Sigmoid colon (tissue), 7 donors: ENCODE measurements at places on chromosomes 11 and 22. TPM values are rescaled to one million over a fixed set of nuclear protein-coding genes. Genes with fewer than 3 reads are reported as not detected.

PACS1 gene
- total RNA-seq: 16.3 TPM

MMP11 gene
- total RNA-seq: 9.7 TPM

NRIP3 gene
- total RNA-seq: 2.3 TPM

OR8A1 gene
- not detected for total RNA-seq

CCDC116 gene
- 0.36 TPM for total RNA-seq

GRCh38 chr11:84870486-84870885 is 756.7 kb downstream of the DLG2 start:
- H3K27ac ChIP-seq: no peak overlapping the region
- peaks cover 5% of the 10 kb centered on the region for H3K4me1 ChIP-seq
- no peaks in the 10 kb centered on the region for H3K36me3 ChIP-seq
- no peak for DNase-seq
- H3K4me3 ChIP-seq: no peak overlapping the region

DNA sequence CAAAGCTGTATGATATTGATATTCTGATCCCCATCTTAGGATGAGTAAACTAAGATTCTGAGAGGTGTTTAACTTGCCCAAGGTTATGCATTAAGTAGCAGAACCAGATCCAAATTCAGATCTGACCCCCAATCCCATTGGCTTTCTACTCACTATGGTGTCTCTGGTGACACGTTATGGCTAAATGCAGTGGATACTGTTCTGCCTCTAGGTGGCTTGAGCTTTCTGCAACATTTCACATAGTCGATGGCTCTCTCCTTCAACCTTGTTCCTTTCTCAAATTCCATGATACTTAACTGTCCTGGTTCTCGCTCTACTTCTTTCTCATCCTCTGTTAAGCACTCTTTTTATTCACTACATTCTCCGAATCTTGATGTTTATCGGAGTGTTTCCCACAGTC is 9.4 kb downstream of the C11orf97 start:
- no peak overlapping the region for H3K4me3 ChIP-seq
- H3K4me1 ChIP-seq: no peaks in the 10 kb centered on the region
- H3K27ac ChIP-seq: no peak overlapping the region
- DNase-seq: no peak
- H3K27me3 ChIP-seq: no peaks in the 10 kb centered on the region

DNA sequence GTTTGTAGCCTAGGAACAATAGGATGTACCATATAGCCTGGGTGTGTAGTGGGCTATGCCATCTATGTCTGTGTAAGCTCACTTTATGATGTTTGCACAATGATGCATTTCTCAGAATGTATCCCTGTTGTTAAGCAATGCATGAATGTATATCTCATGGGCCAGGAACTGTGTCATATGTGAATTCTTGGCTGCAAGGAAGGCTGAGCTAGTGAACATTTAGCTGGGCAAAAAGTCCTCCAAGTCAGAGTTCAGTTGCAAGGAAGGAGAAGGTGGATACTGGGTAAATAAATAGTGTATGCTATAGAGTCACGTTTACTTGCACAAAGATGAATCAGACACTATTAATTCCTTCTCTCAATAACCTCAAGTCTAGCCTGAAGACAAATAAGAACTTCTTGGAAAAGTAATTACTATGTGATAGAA is 136.1 kb downstream of the EHF start:
- no peaks in the 10 kb centered on the region for H3K27me3 ChIP-seq
- H3K27ac ChIP-seq: no peak overlapping the region
- H3K36me3 ChIP-seq: no peaks in the 10 kb centered on the region
- no peak overlapping the region for H3K4me3 ChIP-seq
- no peaks in the 10 kb centered on the region for H3K4me1 ChIP-seq

DNA sequence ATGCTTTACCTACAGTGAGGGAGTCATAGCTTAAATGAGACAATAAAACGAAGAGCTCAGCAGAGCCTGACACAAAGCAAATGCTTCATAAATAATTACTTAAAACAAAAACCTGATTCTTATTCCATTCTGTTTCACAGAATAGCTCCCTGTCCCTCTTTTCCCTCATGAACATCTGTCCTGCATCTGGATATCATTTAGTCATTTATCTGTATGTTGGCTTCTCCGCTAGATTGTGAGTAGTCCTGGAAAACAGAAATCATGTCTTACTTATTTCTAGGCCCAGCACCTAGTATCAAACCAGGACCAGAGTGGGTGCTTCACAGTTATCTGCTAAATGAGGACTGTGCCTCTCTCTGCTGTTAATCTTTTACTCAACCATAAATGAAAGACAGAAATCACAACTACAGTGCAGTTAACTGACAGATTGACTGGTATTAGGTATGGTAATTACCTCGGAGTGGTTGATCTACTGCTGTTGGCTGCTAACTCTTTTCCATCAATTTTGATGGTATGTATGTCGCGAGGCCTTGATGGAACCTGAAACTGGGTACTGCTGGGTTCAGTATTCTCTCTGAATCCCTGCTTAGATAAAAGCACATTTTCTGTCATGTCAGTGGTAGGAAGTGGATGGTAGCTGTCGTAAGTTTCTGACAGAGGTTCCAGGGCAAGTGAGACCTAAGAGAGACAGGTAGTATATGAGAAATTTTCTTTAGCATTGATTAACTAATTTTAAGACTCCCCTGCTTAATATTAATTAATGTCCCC is 31.5 kb downstream of the C2CD3 start:
- H3K36me3 ChIP-seq: peaks cover 12% of the 10 kb centered on the region
- no peak overlapping the region for H3K4me3 ChIP-seq
- peak overlapping the region; percentile 81 for H3K27ac ChIP-seq
- H3K4me1 ChIP-seq: peaks cover 37% of the 10 kb centered on the region

DNA sequence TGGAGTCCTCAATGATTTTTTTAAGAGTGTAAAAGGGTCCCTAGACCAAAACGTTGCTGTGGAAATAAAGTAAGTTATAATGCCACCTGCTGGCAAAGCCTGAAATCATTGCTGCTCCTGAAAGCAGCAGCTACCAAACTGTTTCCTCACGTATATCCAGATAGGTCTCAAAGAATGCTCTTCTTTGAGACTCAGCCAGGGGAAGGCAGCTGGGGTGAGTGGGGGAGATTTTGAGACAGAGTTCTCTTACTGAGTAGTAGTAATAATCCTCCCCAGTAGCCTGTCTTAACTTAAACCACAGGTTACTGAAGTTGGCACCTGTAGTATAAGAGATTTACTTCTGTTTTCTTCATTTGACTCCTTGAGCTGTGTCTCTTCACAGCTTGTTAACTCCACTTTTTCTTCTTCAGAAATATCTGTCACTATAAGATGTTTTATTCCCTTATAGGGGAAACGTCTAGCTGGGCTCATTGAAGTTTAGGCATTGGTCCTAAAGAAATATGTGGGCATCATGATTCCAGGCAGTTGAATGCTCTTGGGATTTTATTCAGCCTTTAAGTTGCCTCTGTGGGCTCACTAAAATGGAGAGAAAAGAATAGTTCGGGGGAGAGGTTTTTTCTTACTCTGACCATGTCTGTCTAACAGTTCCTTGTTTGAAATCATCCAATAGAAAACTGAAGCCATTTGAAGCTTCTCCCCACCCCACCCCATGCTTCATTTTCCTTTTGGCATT is 77.9 kb downstream of the BTBD10 start:
- H3K4me1 ChIP-seq: peaks cover 17% of the 10 kb centered on the region
- peaks cover 3% of the 10 kb centered on the region for H3K36me3 ChIP-seq
- no peaks in the 10 kb centered on the region for H3K27me3 ChIP-seq
- no peak for DNase-seq
- no peak overlapping the region for H3K4me3 ChIP-seq

DNA sequence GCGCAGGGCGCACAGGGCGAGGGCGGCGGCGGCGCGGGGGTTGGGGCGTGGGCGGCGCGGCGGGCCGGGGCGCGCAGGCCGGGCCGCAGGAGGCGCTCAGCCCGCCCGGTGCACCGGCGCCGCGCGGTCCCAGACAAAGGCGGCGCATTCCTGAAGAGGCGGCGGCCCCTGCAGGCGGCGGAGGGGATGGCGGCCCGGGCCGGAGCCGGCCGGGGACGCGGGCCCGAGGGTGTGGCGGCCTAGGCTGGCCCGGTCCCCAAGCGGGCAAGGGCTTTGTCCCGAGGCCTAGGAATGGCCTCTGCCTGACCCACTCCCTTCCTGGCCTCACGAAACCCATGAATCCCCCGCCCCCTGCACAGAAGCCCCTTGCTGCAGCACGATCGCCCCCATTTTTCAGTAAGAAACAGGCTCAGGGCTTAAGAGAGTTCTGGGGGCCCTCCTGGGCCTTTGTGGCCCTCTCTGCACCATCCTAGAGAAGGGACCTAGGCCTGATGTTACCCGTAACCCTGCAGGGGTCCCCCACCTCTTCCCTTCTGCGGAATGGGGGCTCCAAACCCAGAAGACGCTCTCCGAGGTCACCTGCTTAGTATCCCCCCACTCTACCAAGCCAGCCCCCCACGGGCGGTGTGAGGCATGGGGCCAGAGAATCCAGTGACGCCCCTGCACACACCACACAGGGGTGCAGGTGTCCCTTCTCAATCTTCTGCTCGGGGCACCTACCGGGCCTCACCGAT is at the start of gene RTN4R:
Gene RTN4R, minus strand, starts transcription at position 40 of the 734 bp plus-strand sequence. CDS start 226 bp downstream, outside the sequence.
- peaks cover 12% of the 10 kb centered on the region for H3K4me1 ChIP-seq
- no peak within 1 kb of the TSS for H3K27ac ChIP-seq
- DNase-seq: no peak
- peaks cover 11% of the 10 kb centered on the region for H3K27me3 ChIP-seq
- H3K36me3 ChIP-seq: no peaks in the 10 kb centered on the region
